Renal cortical epithelial cell (primary cell): ENCODE measurements at places on chromosomes 3 and 15. TPM values are rescaled to one million over a fixed set of nuclear protein-coding genes. Genes with fewer than 3 reads are reported as not detected.

The PLA2G4F gene
- total RNA-seq: 0.20 and 2.1 TPM in 2 replicates

The FEZF2 gene
- not detected in 2 replicates for total RNA-seq

The GOLGA6L9 gene
- total RNA-seq: 0.69 and 4.6 TPM in 2 replicates

The COLQ gene
- total RNA-seq: 0.65 TPM in 1 of 2 replicates, not detected in the other

The ZPLD1 gene
- total RNA-seq: 58.6 and 74.8 TPM in 2 replicates

The HTR3E gene
- not detected in 2 replicates for total RNA-seq

The FAM227B gene
- total RNA-seq: 7.6 TPM in 2 replicates
